Bronchial smooth muscle cell (primary cell): ENCODE measurements at places on chromosomes 2 and 18. TPM values are rescaled to one million over a fixed set of nuclear protein-coding genes. Genes with fewer than 3 reads are reported as not detected.

The FOXI3 gene
- not detected in 2 replicates for total RNA-seq

The IFIH1 gene
- 3.2 and 4.6 TPM in 2 replicates for total RNA-seq

The ST6GAL2 gene
- not detected in 2 replicates for total RNA-seq

The CD8B gene
- total RNA-seq, result not detected in 2 replicates

The C1QL2 gene
- not detected in 2 replicates for total RNA-seq

The NYAP2 gene
- total RNA-seq, result not detected in 2 replicates

The KIAA2012 gene
- not detected in 2 replicates for total RNA-seq

The FRZB gene
- total RNA-seq, result 0.17 and 0.32 TPM in 2 replicates

The ARHGAP15 gene
- not detected in 2 replicates for total RNA-seq
